ENCODE measurements at places on chromosomes 11 and 22.

DNA sequence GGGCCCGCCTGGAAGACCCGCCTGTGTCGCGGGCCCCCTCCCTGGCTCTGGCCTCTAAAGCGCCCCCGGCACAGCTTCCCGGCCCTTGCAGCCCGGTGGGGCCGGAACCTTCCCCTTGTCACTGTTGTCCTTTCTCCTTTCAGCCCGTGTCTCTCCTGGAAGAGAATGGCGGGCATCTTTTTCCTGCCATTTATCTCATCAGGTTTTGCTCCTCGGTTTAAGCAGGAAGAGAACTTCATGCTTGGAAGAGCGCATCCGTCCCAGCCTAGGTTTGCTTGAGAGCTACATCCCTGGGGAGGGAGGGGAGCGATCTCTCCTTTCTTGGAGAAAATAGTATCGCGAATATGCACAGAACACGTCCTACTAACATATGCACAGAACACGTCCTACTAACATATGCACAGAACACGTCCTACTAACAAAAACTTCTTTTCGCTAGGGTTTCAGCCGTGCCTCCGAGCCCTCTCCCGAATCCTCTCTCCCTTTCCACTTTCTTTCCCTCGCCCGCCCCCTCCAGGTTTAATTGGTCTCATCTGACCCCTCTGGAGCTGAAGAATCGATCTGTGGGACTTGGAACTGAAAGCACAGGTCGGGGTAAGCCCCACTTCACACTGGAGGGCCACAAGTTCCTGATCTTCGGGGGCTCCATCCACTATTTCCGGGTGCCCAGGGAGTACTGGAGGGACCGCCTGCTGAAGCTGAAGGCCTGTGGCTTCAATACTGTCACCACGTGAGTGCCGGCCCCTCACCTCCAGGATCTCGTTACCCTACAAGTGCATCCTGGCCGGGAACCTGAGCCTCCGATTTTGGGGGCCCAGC is 1.2 kb downstream of the GLB1L3 start:
- DNase-seq, result no peak

GRCh38 chr11:13343931-13344717 is 66.5 kb downstream of the BMAL1 start:
- peak; percentile 20 for DNase-seq

GRCh38 chr11:33825854-33826560 is 51.7 kb upstream of the FBXO3 start:
- DNase-seq, result no peak

- no peak for DNase-seq
These were observed 7.8 kb downstream of the MRGPRX3 start for GRCh38 chr11:18140145-18140544.

DNA sequence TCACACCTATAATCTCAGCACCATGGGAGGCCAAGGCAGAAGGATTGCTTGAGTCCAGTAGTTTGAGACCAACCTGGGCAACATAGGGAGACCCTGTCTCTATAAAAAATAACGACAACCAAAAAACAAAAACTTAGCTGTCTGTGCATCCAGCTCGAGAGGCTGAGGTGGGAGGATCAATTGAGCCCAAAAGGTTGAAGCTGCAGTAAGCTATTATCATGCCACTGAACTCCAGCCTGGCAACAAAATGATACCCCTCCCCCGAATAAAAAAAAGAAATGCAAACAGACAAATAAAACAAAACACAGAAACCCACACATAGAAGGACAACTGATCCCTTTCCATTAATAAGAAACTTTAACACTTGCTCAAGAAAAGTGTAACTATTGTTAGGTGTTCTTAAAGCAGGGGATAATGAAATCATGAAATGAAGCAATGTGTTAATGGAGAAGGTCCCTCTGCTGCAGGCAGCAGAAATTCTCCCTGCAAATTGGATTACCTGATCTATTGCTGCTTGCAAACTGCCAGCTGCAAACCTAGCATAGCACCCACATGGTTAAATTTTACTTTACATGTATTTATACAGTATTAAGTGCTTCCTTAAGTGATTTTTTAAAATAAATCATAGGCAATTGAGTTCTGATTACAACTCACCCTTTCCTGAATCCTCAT is 226.3 kb downstream of the SBF2 start:
- no peak for DNase-seq

- no peak for DNase-seq
These were observed 19.5 kb downstream of the TXN2 start for GRCh38 chr22:36461665-36462649.

DNA sequence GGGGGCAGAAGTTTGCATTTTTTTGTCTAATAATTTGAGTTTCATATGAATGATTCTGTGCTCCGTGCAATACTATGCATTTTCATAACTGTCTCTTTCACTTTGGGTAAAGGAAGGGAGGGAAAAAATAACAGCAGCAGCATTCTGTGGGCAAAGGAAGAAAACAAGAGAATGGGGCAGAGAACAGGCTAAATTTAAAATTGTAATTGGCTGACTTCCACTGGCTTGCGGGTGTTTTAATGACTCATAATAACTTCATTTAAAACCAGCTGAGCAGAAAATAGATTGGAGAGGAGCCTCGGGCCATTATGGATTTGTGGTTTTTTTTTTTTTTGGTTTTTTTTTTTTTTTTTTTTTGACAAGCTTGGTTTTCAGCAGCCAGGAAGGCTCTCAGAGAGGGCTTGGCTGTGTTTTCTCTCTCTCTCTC is 107.4 kb downstream of the ZBTB16 start:
- no peak for DNase-seq

DNA sequence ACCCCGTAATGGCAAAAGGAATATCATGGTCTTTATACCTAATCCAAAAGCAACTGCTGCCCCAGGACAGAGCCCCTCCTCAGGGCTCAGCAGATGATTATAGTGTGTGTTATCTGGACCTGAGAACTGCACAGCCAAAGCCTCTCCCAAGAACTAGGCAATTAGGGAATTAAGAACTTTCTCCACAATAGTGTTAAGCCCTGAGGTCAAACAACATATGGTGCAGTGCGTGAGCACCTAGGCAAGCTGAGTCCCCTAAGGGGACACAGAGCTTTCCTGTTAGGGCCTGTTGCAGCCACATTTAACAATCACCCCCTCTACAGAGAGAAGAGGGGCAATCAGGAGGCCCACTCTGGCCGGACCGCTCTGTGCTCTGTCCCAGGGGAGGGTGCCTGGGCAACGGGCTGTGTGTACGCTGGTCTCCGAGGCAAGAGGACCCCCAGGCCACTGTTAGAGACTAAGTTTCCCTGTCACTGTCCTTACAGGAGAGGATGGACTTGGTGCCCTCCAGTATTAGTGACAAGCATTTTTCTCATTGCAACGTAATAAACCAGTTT is 1.4 kb upstream of the KCNJ5 start:
- no peak for DNase-seq

GRCh38 chr11:68206211-68206610 is 6.9 kb downstream of the KMT5B start:
- no peak for DNase-seq

DNA sequence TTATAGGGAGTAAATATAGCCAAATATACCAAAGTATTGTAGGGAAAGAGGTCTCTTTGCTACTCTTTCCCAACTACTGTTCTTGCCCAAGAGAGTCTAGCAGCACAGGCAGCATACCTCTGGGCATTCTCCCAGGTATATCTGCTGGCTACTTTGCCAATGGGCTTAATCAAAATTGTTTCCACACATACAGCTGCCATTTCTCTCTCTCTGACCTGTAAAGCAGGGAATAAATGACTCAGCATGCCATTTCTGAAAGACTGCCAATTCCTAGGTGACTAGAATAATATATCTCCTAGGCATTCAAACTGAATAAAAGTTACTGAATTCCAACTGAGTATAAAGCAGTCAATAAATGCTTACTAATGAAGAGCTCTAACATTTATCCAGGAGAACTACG is 44.6 kb downstream of the RDX start:
- no peak for DNase-seq

DNA sequence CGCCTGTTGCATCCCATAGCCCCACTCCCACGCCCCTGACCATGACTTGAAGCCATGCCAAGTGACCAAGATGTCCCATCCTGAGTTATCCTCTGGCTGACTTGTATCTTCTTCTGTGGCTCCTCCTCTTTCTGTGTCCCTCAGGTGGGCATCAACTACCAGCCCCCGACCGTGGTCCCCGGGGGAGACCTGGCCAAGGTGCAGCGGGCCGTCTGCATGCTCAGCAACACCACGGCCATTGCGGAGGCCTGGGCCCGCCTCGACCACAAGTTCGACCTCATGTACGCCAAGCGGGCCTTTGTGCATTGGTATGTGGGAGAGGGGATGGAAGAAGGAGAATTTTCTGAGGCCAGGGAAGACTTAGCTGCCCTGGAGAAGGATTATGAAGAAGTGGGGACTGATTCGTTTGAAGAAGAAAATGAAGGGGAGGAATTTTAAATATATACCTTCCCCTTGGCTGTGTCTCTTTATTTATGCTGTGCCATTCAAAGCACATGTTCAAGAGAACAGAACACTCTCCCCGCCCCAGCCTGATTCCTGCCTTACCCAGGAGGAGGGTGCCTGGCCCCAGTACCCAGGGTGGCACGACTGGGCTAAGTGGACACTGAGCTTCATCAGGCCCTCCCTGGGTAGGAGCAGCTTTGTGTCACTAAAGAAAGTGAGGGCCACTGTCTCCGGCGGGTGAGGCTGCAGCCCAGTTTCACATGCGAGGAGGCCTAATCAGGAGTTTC is 19.1 kb upstream of the USP18 start:
- no peak for DNase-seq

DNA sequence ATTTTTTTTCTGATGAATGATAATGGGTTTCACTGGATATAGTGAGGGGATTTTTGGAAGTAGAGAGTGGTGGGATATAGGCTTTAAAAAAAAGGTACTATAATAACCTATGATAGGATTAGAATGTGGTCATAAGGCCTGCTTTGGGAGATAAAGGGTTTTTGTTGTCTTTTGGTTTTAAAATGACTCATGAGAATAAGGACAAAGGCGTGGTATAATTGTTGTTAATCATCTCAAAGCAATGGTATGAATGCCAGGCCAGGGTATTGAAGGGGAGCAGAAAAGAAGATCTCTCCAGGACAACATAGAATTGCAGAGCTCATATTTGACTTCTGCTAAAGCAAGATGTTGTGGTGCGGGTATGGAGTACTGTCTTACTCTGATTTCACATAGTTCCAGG is 579.4 kb downstream of the JRKL start:
- no peak for DNase-seq

DNA sequence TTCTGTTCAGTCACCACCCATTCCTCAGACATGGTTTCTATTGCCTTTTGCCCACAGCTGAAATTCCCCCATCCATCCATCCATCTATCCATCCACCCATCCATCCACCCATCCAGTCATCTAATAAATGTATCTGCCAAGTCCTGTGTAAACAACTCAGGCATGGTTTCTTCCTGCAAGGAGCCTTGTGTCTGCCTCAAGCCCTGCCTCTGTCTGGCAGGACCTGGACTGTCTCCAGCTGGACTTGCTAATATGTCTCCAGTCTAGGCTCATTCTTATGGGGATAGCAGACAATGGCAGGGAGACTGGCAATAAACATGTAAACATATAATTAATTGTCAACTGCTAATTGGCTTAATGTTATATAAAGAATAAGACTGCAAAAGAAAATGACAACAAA is 64.7 kb upstream of the AMPD3 start:
- DNase-seq, result no peak

DNA sequence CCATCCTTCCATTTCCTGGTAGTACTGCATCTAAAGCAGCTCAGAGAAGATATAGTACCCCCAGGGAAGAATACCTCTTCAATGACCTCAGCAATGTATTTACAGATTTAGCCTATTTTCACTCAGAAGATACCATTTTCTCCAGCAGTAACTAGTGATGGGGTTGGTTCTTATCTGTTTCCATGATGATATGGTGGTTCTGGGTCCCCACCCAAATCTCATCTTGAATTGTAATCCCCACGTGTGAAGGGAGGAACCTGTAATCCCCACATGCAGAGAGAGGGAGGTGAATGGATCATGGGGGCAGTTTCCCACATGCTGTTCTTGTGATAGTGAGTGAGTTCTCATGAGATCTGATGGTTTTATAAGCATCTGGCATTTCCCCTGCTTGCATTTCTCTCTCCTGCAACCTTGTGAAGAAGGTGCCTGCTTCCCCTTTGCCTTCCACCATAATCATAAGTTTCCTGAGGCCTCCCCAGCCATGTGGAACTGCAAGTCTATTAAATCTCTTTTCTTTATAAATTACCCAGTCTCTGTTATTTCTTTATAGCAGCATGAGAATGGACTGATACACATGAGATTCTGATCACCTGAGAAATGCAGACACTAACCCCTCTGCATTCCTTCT is 139.2 kb downstream of the CCDC81 start:
- DNase-seq, result no peak

DNA sequence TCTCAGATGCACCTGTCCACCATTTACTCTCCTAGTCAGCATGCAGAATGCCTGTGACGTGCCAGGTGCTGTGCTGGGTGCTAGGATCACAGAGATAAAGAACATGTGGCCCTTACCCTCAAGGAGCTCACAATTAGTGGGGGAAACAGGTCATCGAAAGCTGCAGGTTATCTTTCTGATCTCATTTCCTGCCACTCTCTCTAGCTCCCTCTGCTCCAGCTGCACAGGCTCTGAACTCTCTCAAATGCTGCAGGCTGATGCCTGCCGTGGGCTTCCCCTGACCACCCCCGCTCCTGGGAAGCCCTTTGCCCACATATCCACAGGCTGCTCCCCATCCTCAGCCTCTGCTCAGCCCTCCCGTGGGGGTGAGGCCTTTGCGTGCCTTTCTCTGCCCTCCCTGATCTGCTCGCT is 29.6 kb downstream of the SHANK3 start:
- no peak for DNase-seq

All from stimulated activated CD8-positive, alpha-beta memory T cell treated with anti-CD3 and anti-CD28 coated beads, Interleukin-4, amount 100 ng/mL, for 4 hours (primary cell).